ENCODE measurements at places on chromosomes 4 and X.

DNA sequence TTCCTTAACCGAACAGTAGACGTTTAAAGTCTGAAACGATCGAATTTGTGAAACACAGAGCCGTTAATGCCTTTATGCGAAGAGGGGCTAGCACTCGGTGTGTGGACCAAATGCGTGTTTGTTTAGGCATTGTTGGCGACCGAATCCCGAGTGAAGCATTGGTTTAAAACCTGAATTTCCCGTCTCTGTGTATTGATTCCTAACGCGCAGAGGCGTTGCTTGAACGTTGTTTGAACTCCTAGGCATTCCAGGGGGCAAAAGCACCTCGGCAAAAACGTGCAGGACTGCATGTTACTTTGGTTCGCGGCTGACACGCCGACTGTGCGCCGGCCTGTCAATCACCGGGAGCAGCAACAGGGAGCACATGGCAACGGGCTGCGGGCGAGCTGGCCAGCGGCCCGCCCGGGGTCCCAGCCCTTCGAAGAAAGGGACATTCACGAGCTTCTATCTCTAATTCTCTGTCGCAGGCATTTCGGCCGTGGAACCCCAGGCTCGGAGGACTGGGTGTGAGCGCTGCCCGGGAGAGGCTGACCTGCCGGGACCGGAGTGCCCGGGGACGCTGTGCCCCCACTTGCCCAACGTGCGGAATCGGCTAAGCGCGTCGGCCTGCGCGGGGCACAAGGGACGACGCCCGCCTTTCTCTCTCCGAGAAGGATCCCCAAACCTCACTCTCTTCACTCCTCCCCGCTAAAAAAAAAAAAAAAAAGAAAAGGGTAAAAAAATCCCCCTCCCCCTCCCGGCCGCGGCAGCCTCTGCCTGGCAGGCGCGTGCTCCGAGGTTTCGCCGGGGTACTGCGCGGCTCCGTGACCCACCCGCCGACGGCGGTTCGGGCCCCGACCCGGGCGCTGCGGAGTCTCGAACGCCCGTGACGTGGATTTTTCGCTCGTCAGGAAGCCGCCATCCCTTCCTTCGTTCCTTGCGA lies 810 bp downstream of the SPRY1 start:
- peak; percentile 83 for DNase-seq

- no peak for DNase-seq
These were observed 157.7 kb downstream of the CEP135 start for GRCh38 chr4:56106180-56107147.

- peak; percentile 78 for DNase-seq
These were observed 1.4 kb downstream of the MXD4 start for GRCh38 chr4:2260344-2261109.

DNA sequence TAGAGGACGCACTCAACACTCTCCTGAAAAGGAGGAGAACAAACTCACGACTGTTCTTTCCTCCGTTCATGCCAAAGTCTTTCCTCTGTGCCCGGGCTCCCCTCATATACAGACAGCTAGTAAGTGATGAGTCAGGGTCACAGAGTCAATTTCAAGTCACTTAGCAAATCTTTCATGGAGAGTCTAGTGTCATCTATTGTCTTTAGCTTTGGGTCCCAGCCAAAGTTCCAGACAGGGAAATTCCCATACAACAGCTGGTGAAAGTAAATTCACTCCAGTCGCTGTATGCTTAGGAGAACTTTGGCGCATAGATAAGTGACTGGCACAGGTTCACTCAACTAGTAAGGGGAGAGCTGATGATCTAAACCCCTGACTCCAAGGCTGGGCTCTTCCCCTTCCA lies 226.5 kb downstream of the MID1 start:
- DNase-seq, result no peak

- no peak for DNase-seq
These were observed 77.1 kb upstream of the LSM6 start for GRCh38 chr4:146098397-146098796.

DNA sequence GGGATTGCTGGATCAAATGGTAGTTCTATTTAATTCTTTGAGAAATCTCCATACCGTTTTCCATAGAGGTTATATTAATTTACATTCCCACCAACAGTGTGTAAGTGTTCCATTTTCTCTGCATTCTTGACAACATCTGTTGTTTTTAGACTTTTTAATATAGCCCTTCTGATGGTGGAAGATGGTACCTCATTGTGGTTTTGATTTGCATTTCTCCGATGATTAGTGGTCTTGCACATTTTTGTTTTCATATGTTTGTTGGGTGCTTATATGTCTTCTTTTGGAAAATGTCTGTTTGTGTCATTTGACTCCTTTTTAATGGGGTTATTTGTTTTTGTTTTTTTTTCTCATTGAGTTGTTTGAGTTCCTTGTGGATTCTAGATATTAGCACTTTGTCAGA lies 75.3 kb upstream of the PUDP start:
- no peak for DNase-seq

GRCh38 chr4:80990851-80991250 lies 39.7 kb upstream of the BMP3 start:
- no peak for DNase-seq

DNA sequence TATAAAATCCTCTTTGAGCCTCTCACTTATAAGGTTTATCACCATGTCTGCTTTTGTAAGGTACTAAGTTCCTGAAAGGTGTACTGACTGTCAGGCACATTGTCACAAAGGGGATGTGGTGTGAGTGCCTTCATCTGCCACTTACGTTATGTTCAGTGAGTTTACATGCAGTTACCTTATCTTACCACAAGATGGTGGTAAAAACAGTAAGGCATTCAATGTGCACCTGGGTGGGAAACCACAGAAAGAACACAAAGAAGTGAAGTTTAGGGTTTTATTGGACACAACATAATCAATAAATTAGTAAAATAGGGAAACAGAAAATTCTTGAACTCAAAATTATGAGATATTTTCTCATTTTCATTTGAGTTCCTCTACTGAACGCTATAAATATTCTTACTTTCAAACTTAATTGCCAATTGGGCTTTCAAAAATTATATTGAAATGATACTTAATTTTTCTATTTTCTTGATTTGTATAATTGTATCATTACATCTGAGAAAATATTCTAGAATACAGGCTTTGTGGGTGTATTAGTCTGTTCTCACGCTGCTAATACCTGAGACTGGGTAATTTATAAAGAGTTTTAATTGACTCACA lies 650.8 kb downstream of the PCDH7 start:
- no peak for DNase-seq

DNA sequence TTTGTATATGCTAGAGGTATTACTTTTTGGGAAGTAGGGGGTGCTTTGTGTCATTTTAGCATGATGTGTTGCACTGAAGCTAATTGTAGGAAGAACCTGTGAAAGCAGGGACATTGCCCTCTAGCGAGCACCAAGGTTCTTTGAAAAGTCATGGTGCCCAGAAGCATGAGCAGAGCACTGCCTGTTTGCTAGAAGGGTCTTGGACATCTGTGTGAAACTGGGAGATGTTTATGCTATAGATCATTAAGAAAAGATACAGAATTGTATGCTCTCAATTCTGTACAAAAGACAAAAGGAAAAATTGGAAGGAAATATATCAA lies 14.7 kb downstream of the GRPR start:
- no peak for DNase-seq

GRCh38 chr4:184347251-184348239 lies 126.8 kb downstream of the IRF2 start:
- peak; percentile 75 for DNase-seq

DNA sequence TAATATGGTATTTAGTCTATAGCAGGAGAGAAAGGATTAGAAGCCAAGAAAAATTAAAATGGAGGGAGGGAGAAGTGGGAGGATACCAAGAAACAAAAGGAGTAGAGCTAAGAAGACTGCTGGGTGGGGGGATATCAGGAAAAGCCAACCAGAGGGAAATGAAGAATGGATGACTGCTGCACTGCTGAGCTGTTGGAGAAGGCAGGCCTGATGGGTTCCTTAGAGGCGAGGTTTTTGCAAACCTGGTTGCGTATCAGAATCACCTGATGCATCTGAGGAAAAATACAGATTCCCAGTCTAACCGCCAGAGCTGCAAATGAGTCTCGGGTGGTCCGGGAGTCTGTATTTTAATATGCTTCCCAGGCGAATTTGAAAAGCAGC lies 1.5 kb downstream of the PGRMC1 start:
- no peak for DNase-seq

- DNase-seq, result no peak
These were observed 29.3 kb upstream of the MYOZ2 start for GRCh38 chr4:119106036-119107000.

GRCh38 chrX:2498781-2499302 lies 1.9 kb downstream of the DHRSX start:
- DNase-seq, result no peak

Data from aorta (tissue), 5 donors.